GM13976 (cell line): ENCODE measurements at places on chromosomes 5 and 9.

DNA sequence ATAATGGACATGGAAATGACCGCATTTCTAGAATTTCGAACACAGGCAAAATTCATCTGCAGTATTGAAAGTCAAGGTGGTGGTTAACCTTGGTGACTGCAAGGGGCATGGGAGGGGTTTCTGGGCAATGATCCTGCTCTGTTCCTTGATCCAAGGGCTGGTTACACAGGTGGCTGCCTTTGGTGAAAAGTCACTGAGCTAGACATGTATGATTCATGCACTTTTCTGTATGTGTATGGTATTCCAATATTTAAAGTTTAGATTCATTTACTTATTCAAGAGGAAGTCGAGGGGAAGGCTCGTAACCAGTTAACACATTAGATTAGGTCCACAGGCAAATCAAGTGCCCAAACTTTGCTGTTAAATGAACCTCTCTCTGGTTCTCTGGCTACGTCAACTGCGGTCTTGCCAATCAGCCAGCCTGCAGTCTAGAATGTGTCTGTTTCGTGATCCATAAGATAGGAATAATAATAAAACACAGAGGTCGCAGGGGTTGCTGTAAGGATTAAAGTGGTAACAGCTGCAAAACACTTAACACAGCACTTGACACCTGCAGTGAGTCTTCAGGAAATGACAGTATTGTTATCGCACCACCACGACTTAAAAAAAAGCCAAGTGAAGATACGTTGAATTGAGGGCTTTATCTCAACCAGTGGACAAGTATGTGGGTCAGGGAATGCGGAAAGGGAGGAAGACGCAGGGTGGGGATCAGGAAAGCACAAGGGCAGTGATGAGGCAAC, 92.5 kb downstream of the TLE1 start:
- no peak for DNase-seq

DNA sequence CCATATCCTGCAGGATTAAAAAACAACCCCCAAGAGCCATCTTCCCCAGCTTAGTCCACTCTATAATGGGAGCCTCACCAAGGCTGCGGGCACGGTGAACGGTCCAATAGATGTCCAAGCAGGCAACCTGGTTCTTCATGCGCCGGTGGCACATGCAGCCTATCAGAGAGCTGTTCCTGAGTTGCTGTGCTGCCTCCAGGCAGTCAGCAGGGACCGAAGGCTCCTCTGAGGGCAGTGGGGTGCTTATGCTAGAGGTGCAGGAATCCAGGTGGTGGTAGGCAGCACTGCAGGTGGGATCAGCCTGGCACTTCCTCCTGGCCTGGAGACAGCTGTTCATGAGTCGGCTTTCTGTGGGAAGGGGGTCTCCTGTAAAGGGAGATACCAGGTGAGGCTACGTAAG, 10.2 kb downstream of the GFRA3 start:
- DNase-seq, result no peak

DNA sequence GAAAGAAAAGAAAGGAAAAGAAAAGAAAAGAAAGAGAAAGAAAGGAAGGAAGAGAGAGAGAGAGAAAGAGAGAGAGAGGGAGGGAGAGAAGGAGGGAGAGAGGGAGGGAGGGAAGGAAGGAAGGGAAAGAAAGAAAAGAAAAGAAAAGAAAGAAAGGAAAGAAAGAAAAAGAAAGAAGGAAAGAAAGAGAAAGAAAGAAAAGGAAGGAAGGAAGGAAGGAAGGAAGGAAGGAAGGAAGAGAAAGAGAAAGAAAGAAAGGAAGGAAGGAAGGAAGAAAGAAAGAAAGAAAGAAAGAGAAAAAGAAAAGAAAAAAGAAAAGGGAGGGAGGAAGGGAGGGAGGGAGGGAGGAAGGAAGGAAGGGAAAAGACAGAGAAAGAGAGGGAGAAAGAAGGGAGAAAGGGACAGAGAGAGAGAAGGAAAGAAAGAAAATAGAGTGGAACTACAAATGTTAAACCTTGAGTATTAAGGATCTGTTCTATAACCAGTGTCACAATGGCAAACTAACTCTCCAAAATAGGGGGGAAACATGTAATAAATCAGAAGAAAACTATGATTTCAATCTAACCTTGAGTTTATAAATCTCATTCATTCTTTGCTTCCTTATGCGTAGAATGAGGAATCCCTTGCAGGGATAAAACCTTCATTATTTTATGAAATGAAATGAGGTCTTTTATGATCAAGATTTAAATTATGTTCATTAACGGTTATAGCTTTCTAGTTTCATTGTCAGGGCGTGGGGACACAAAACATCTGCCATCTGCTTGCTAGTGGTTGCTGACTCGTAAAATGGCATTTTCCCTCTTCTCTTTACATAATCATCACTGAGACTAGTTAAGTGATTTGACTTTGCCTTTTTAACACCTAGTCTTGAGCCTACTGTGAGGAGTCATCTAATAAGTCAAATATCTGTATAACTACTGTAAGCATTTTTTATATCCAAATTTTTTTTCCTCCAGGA, 40.7 kb upstream of the RAD23B start:
- no peak for DNase-seq

GRCh38 chr5:118956727-118957126, 31.6 kb downstream of the DTWD2 start:
- no peak for DNase-seq

- DNase-seq, result no peak
Observed at GRCh38 chr5:63398346-63398745, 563.9 kb downstream of the HTR1A start.

GRCh38 chr9:113274474-113275156, 757 bp downstream of the CDC26 start:
- DNase-seq, result peak; percentile 72
